Hindlimb muscle (tissue), 1 donor: ENCODE measurements at places on chromosomes 2 and 18. TPM values are rescaled to one million over a fixed set of nuclear protein-coding genes. Genes with fewer than 3 reads are reported as not detected.

- DNase-seq, result no peak
These were observed 74.0 kb upstream of the FZD7 start for GRCh38 chr2:201959626-201960025.

- no peak for DNase-seq
These were observed 150.6 kb downstream of the HRH4 start for GRCh38 chr18:24611075-24611474.

DNA sequence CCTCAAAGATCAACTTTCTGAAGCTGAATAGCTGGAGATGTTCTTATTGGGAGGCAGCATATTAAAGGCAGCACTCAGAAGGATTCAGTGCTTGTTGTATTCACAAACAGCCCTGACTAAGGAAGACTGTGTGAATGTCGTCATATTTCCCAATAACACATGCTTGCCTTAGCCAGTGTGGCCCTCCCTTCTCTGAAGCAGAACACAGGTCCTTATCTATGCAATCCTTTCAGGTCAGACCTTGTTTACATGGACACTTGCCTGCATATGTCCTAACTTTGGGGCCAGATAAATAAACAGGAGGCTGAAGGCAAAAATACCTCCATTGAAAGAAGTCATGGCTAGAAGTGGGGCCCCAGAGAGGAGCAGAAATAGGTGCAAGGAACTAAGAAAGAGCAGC is 97.2 kb downstream of the SLC4A3 start:
- DNase-seq, result no peak

DNA sequence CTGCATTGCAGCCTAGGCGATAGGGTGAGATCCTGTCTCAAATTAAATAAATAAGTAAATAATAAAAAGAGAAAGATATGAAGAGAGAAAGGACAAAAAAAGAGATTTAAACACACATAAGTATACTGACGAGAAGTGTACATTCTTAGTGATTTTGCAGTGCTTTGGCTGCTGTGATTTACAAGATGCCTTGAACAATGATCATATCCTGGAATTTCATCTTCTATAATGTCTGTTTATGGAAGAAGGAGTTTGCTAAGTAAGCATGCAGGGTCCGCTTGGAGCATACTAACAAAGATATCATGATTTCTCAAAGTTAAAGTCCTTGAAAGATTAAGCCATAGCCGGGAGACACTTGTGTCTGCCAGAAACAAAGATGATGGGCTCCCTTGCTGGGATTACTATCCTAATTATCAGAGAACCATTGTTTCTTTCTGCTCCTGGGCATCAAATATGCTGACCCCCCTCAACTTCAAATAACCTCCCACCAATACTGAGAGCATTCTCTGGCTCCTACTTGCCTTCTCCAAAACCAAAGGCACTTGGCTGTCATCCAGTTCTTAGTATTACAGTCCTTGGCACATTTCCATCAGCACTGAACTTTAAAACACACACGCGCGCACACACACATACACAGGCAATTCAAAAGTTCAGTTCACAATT is 47.5 kb upstream of the STAM2 start:
- DNase-seq, result peak; percentile 76

- DNase-seq, result no peak
These were observed 170.0 kb downstream of the CTIF start for GRCh38 chr18:48708807-48709206.

DNA sequence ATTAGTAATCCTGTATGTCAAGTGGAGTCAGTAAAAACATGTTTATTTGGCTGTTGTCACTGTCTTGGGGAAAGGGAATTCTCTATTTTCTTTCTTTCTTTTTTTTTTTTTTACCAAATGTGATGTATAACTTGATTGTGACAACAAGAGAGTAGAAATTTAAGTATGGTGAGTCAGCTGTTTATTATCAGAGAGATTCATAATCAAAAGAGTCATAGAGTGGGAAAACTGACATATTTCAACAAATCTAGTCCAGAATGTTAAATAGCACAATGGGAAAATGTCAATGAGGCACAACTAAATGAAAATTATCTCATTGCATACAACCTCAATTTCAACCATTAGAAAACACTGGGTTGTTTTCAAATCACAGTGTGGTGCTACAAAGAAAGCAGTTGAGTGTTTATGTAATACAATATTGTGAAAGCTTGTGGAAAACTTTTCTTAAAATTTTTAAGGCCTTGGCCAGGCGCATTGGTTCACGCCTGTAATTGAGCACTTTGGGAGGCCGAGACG is 111.9 kb upstream of the DTNA start:
- DNase-seq, result no peak

DNA sequence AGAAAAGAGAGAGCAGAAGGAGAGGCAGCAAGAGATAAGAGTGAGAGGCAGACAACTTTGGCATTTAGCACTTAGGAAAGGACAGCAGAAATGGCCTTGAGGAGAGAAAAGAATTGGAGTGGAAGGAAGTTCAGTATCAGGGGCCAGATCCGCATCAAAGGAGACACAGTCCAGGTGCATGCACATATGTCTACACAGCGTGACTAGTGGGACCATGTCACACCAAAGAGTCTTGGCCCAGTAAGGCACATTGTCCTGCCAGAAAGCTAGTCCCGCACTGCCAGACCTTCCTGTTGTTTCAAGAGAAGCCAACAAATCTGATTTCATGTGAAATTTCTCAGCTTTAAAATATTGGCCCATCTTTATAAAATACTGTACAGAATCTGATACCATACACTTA is 8.5 kb upstream of the STK39 start:
- no peak for DNase-seq

- DNase-seq, result no peak
These were observed 2.5 kb downstream of the HPCAL1 start for GRCh38 chr2:10305254-10305635.

GRCh38 chr2:233938676-233939370 is 21.6 kb downstream of the TRPM8 start:
- no peak for DNase-seq

- DNase-seq, result no peak
These were observed 5.6 kb upstream of the FIGN start for GRCh38 chr2:163741435-163741834.

- DNase-seq, result no peak
These were observed 4.9 kb downstream of the CREG2 start for GRCh38 chr2:101382442-101382841.

DNA sequence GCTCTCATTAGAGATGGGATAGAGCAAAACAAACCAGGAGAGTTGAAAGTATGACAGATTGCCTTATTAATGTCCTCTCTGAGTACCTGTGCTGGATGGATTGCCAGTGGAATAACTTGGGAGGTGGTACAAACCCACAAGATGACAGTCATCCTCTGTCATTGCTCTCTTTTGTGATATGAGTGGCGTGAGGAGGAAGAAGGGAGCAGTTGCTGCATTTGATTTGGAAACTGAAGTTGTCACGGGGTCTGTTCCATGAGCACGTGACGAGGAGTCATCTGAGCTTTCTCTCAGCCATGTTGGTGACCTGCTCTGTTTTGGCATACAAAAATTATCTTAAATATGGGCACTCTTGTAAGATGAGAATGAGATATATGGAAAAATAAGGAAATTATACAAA is 204.9 kb downstream of the FAM210A start:
- no peak for DNase-seq

DNA sequence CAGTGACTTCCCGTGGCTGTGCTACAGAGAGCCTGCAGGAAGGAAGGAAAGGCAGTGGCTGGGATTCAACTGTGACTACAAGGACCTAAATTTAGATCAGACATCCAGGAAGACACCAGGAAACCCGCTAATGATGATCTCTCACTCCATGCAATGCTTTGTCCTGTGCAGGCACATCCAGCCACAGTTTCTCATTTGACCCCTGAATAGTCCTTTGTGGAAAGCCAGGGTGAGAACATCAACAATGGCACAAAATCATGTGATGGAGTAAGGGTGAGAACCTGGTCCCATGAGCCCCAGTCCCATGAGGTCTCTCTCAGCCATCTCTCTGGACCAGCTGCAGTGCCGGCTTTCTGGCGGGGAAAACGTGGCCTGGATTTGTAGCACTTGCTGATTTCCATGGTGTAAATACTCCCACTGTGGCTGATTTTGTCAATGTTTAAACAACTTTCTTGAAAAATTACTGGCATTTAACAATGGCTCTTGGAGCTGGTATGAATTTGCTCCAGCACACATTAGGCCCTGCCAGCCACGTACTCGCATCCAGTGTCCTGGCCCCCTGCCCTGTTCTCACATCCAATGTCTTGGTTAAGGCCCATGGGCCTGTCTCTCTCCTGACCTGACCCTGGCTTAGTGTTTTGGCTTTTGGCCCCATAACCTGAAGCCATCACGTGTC is 159.0 kb upstream of the HAAO start:
- DNase-seq, result no peak

- DNase-seq, result no peak
These were observed 9.0 kb downstream of the CYBRD1 start for GRCh38 chr2:171531291-171531690.

GRCh38 chr18:45628979-45629958 is 14.0 kb downstream of the SLC14A2 start:
- no peak for DNase-seq

DNA sequence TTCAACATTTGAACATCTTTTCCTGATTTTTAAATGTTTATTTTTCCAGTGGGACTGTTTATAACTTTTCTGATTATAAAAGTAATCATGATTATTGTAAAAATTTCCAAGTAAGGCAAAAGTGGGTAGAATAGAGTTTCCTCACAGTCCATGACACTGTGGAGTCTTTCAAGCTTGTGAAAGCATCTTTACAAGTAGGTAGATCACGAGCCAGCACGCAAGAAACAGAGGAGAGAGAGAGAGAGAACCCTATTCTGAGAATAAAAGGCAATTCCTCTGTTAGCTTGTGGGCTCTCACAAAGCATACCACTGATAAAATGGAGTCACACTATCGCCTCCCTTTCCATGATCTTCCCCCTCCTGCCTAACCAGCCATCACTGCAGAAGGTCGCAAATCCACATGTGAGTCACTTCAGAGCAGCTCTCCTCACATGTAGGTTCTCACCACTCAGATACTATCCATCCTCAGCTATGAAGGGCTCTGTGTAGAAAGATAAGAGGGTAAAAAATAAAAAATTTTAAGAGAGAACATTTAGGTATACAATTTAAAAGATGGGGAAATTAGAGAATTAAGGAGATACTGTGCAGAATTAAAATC is 40.3 kb downstream of the AAK1 start:
- DNase-seq, result no peak

DNA sequence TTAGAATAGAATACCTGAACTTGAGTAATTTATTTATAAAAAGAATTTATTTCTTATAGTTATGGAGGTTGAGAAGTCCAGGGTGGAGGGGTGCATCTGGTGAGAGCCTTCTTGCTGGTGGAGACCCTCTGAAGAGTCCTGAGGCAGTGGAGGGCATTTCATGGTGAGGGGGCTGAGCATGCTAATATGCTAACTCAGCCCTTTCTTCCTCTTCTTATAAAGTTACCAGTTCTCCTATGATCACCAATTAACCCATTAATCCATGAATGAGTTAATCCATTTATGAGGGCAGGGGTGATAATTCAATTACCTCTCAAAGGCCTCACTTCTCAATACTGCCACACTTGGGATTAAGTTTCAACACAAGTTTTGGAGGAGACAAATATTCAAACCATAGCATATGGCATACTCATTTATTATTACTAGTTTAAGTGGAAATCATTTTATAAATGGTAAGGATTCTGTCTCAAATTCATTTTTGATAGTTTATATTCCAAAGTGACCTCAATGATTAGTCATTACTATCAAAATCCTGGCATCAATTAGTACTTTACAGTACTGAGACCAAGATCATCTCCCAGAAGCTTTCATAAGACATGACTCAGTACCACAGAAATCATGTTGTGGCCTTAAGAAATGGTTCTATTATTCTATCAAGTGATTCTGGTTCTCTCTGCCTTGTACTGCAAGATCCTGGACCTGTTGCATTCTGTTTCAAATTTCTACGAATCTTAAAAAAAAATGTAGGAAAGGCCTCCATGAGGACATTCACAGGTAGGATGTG is 5.5 kb downstream of the ZNF396 start:
- no peak for DNase-seq

GRCh38 chr18:2981212-2981728 is 31.7 kb downstream of the LPIN2 start:
- DNase-seq, result no peak

DNA sequence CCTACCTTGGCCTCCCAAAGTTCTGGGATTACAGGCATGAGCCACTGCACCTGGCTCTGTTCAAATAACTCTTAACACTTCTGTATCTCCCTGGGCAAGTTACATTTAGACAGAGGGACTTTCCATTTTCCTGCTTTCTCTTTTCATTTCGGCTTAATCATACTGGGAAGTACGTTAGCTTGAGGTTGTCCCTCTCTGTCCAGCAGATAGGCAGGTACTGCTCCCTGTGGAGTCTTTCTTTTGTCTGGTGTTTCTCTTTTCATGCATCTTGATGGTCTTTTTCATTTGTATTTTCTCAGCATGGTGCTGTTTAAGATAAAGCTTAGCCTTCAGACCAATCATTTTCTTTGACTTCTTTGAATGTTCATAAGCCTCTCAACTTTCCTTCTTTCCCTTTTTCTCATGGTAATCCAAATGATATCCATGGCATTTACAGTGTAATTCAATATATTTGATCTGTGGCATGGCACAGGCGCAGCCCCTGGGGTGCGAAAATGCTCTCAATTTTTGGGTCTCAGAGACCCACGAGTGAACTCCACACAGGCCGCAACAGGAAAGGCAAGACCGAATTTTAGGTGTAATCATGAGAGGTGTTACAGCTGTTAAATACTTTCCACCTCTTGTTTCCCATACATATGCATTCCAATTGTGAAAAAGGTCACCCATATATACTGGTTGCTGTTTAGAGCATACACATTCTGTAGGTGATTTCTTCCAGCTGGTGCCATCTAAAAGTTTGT is 99.9 kb upstream of the MYO3B start:
- DNase-seq, result no peak

DNA sequence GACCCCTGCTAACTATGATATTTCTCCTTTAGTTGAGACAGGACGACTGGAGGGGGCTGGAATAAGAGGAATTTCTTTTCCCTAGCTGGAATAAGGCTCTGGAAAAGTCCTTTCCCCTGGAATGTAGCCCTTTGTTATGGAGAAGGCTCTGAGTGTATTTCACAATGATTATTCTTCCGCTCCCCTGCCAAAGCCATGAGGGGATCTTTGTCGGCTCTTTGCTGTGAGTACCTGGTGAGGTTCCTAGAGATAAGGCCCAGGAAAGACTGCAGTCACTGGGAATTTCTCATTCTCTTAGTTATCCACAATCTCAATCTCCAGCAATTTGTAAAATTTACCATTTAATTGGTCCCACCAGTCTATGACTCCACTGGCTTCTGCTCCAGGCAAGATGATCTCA is 340.2 kb upstream of the HNRNPA3 start:
- DNase-seq, result no peak

GRCh38 chr2:171836146-171836910 is 57.7 kb downstream of the SLC25A12 start:
- DNase-seq, result no peak

- no peak for DNase-seq
These were observed 45.9 kb upstream of the ST6GAL2 start for GRCh38 chr2:106931717-106932335.

GRCh38 chr18:3713166-3713565 is 263.2 kb downstream of the TGIF1 start:
- DNase-seq, result no peak

LTBP1 gene
- polyA plus RNA-seq, result 43.3 TPM

KCNS3 gene
- 5.5 TPM for polyA plus RNA-seq

PSMD14 gene
- 35.7 TPM for polyA plus RNA-seq

ITSN2 gene
- 20.2 TPM for polyA plus RNA-seq

KCNIP3 gene
- polyA plus RNA-seq, result 5.8 TPM
